ENCODE measurements at places on chromosomes 13 and 19.

GRCh38 chr19:38433268-38433733 is at the start of gene RYR1:
RYR1 (plus strand) TSS chr19:38433691; CDS start chr19:38433830, 139 bp downstream.
- H3K4me1 ChIP-seq = no peaks in the 10 kb centered on the region
- H3K27me3 ChIP-seq = peaks cover 42% of the 10 kb centered on the region
- no peak within 1 kb of the TSS for H3K27ac ChIP-seq
- H3K36me3 ChIP-seq = no peaks in the 10 kb centered on the region
- peak; percentile 27 for DNase-seq

DNA sequence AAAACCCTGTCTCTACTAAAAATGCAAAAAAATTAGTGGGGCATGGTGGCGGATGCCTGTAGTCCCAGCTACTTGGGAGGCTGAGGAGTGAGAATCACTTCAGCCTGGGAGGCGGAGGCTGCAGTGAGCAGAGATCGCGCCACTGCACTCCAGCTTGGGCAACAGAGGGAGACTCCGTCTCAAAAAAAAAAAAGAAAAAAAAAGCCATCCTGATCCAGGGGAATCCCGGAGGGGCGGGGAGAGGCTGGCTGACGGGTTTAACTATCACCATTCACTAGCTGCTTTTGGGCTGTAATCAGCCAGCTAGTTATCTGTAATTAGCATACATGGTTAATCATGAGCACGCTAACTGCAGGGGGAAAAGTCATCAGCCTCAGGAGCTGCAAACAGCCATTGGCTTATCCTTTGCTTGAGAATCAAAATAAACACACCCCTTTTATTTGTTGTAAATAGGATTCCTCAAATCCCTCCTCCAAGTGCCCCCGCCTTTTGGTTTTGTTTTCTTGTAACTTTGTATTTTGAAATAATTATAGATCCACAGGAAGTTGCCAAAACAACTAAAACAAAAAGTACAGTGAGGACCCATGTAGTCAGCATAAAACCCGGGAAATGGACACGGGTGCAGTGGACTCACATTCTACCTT is 9.6 kb downstream of the FSD1 start:
- no peak overlapping the region for H3K27ac ChIP-seq
- H3K4me1 ChIP-seq = no peaks in the 10 kb centered on the region
- H3K4me3 ChIP-seq = peak overlapping the region; percentile 10

- H3K27me3 ChIP-seq = no peaks in the 10 kb centered on the region
- no peaks in the 10 kb centered on the region for H3K36me3 ChIP-seq
- no peak overlapping the region for H3K27ac ChIP-seq
- no peaks in the 10 kb centered on the region for H3K4me1 ChIP-seq
Measured at GRCh38 chr13:60326273-60326672, 70.7 kb upstream of the TDRD3 start.

DNA sequence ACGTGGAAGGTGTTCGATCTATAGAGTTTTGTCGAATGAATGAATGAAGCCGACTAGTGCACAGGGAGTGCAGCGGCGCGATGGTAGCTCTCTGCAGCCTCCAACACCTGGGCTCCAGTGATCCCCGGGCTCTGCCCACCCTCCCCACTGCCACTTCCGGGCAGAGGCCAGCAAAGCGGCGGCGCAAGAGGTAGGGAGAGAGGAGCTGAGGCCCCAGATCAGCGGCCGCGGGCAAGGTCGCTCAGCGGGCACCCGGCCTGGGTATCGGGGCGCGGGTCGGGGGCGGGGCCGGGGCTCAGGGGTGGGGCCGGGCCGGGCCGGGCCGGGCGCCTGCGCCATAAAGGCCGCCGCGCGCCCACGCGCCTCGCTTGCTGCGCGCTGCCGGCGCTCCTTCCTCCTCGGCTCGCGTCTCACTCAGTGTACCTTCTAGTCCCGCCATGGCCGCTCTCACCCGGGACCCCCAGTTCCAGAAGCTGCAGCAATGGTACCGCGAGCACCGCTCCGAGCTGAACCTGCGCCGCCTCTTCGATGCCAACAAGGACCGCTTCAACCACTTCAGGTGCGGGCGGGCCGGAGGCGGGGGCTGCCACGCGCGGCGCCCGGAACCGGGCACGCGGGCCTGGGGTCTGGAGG is at the start of gene GPI:
Gene GPI (plus strand): TSS at position 367 of the 633 bp plus-strand sequence. CDS start 71 bp downstream, at position 438.
- H3K4me3 ChIP-seq = peak within 1 kb of the TSS; percentile 99
- H3K27ac ChIP-seq = peak within 1 kb of the TSS; percentile 97
- no peaks in the 10 kb centered on the region for H3K27me3 ChIP-seq
- peak; percentile 51 for DNase-seq

- DNase-seq = peak; percentile 88
- H3K27me3 ChIP-seq = no peaks in the 10 kb centered on the region
- no peaks in the 10 kb centered on the region for H3K36me3 ChIP-seq
- peaks cover 45% of the 10 kb centered on the region for H3K4me1 ChIP-seq
Measured at GRCh38 chr13:112711528-112712265, 21.9 kb downstream of the ATP11A start.

GRCh38 chr13:81551036-81551435 is 1210.1 kb upstream of the SPRY2 start:
- H3K27ac ChIP-seq = no peak overlapping the region
- no peaks in the 10 kb centered on the region for H3K4me1 ChIP-seq
- no peak for DNase-seq
- no peak overlapping the region for H3K4me3 ChIP-seq
- no peaks in the 10 kb centered on the region for H3K36me3 ChIP-seq
- H3K27me3 ChIP-seq = no peaks in the 10 kb centered on the region

DNA sequence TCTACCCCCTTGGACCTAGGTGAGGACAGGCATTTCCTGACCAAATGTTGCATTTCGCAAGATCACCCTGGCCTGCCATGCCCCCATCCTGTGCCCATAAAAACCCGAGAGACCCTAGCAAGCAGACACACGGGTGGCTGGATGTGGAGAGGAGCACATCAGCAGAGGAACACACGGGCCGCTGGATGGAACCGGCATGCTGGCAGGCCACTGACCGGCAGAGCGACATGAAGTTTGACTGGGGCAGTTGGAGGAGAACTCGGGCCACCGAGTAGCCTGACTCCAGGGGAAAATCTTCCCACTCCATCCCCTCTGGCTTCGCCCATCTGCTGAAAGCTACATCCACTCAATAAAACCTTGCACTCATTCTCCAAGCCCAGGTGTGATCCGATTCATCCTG is 329.3 kb downstream of the FGF9 start:
- H3K4me1 ChIP-seq = no peaks in the 10 kb centered on the region
- no peak overlapping the region for H3K27ac ChIP-seq
- H3K36me3 ChIP-seq = no peaks in the 10 kb centered on the region
- DNase-seq = no peak
- no peaks in the 10 kb centered on the region for H3K27me3 ChIP-seq

DNA sequence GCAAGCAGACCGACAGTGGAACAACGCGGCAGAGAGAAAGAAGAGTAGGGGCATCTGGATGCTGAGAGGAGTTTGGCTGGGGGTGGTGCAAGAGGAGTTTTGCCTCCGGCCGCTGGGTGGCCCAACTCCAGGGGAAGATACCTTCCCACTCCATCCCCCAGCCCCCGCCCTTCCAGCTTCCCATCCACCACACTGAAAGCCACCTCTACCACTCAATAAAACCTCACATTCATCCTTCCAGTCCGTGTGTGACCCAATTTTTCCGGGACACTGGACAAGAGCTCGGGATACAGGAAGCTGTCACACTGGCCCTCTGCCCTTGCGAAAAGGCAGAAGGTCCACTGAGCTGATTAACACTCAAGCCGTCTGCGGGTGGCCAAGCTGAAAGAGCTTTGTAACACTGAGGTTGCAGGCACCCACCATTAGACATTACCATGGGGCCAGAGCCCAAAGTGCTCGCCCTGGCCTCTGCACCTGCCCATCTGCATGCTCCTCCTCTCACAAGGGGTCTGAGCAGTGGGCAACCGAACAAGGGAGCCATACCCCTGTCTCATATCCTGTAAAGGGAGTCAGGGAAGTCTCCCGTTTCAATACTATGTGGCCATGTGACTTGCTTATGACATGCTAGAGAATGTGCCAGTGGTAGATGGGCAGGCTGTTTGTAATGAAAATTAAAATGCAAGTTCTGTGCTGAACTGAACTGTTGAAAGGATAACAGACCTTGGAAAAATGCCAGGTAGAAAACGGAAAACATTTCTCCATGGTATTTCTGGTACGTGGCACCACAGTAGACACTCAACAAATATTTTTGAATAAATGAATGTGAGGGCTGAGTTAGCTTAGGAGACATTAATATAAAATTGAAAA is 205.1 kb upstream of the STARD13 start:
- DNase-seq = peak; percentile 19
- H3K4me1 ChIP-seq = peaks cover 17% of the 10 kb centered on the region
- H3K27me3 ChIP-seq = no peaks in the 10 kb centered on the region
- no peak overlapping the region for H3K4me3 ChIP-seq
- H3K36me3 ChIP-seq = no peaks in the 10 kb centered on the region
- H3K27ac ChIP-seq = no peak overlapping the region

- DNase-seq = no peak
- H3K27me3 ChIP-seq = no peaks in the 10 kb centered on the region
- H3K27ac ChIP-seq = no peak overlapping the region
- no peaks in the 10 kb centered on the region for H3K4me1 ChIP-seq
- H3K36me3 ChIP-seq = peaks cover 30% of the 10 kb centered on the region
Measured at GRCh38 chr19:55300886-55301458, 17.2 kb downstream of the BRSK1 start.

GRCh38 chr13:60074397-60074796 is 89.3 kb downstream of the DIAPH3 start:
- no peaks in the 10 kb centered on the region for H3K4me1 ChIP-seq
- no peaks in the 10 kb centered on the region for H3K36me3 ChIP-seq
- no peak for DNase-seq
- no peak overlapping the region for H3K27ac ChIP-seq
- H3K4me3 ChIP-seq = no peak overlapping the region
- H3K27me3 ChIP-seq = no peaks in the 10 kb centered on the region

- no peaks in the 10 kb centered on the region for H3K27me3 ChIP-seq
- peak overlapping the region; percentile 90 for H3K4me3 ChIP-seq
- peaks cover 20% of the 10 kb centered on the region for H3K36me3 ChIP-seq
- peak; percentile 84 for DNase-seq
- peaks cover 41% of the 10 kb centered on the region for H3K4me1 ChIP-seq
- peak overlapping the region; percentile 96 for H3K27ac ChIP-seq
Measured at GRCh38 chr19:45767410-45767880, 1.6 kb downstream of the SIX5 start.
